Fibroblast of skin of right quadriceps (primary cell): ENCODE measurements at places on chromosomes 1 and 21.

- DNase-seq, result no peak
These were observed 17.6 kb downstream of the COQ8A start for GRCh38 chr1:226957714-226958113.

DNA sequence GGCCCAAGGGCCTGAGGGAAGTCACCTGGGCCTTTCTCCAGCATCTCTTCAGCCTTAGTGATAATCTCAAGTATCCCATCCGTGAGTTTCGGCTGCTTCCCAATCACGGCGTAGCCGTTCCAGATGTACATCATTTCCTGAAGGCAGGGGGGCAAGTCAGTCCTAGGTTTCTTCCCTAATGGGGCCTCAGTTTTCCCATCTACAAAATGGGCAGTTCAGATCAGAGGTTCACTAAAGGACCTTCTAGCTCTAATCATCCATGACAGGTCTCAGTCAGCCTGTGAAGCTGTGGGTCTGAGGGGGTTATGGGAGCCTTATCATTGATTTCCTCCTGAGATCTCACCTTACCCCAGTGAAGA lies 39.9 kb downstream of the TTC39A start:
- no peak for DNase-seq

DNA sequence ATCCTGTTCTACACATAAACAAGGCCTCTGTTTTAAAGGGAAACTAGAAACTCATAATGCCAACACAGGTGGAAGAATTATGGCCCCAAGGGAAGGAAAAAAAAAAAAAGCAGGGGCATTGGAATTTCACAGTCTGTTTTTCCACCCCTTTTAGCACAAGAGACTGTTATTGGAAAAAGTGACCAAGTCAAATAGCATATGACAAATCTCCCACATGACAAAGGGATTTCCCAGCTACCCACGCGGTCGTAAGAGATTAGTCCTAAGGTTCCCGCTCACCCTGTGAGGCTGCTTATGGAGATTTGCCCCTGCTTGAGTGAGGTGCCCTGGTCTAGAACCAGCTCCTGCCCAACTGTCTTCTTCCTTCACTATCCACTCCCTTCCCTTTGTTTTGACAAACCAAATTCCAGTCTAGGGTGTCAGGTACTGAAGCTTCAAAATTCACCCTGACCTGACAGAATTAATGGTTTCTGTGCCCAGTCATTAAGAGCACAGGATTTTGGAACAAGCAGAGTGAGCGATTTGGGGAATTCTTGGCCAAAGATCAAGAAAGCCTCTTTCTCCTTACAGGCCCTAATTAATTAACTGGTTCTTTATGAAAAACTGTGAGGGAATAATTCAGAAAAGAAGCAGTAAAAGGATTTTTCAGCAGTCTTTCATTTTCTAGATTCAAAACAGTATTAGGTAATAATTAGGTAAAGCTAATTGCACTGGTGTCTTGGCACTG lies 107.3 kb downstream of the NMNAT2 start:
- DNase-seq, result no peak

GRCh38 chr1:209356976-209357377 lies 226.5 kb upstream of the CAMK1G start:
- peak; percentile 32 for DNase-seq

DNA sequence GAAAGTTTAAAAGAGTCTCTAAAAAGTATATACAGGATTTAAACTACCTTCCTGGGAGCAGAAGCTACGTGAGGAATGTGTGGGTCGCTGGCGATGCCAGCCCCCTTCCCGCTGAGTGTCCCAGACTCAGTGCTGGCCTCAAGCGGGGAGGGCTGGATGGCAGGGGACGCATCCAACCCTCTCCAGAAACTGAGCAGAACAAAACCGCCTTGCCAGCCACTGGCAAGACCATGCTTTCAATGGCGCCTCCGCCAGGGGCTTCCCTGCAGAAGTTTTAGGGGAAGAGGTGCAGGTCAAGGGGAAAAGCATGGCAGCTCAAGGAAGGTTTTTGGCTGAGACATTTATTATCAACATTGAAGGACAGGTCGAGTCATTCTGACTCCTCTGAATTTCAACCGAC lies 26.1 kb downstream of the NADK start:
- no peak for DNase-seq

DNA sequence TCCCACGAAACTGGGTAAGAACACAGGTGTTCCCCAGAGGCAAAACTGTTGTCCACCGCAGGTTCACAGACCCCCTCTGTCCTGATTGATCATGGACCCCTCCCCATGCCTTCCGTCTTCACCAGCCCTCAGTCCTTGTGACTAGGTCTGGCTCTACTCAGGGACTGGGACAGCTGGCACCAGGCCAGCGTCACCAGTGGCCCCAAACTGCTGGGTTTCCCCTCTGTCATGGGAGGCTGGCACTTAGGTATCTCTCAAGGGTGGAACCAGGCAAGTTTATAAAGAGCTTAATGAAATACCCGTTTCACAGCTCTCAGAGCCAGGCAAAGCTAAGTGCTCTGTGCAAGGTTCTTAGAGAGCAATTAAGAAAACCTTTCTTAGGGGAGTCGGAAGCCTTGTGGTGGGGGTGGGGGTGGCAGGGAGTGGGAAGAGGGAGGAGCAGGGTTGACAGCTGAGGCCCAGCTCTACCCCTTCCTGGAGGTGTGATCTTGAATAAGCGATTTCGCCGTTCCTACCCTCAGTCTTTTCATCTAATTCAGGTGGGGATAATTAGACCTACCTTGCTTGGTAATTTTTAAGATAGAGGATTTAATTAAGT lies 35.0 kb upstream of the IFNLR1 start:
- DNase-seq, result no peak

DNA sequence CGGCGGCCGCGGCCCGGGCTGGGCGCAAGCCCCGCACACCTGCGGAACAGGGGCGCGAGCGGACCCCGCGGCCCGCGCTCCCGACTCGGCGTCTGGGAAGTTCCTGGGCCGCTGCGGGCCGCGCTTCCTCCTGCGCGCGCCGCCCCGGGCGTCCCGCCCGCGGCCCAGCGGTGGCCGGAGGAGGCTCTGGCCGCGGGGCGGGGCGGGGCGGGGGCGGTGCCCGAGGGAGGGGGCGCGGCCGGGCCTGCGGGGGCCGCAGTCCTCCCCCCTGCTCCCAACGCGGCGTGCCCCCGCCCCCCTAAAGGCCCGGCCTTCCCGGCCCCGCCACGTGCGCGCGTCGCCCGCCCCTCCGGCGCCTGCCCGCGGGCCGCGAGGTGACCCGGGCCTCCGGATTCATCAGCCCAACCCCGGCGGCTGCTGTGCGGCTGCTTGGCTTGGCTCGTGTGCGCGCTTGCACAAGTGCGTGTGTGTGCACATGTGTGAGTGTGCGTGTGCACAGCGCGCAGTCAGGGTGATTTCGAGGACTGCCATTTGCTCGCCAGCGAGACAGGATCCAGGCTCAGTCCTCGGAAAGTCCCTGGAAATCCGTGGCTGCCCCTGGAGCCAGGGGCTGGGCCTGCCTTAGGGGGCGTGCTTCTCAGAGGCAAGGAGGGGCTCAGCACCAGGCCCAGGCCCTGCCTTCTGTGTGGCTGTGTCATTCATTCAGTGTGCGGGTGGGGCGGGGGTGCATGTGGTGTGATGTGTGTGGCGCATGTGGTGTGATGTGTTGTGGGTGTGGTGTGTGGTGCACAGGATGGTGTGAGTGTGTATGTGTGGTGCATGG lies at the start of gene C2CD2:
Gene C2CD2 (minus strand): TSS at position 188 of the 823 bp plus-strand sequence. CDS start 370 bp downstream, outside the sequence.
- DNase-seq, result peak; percentile 80

DNA sequence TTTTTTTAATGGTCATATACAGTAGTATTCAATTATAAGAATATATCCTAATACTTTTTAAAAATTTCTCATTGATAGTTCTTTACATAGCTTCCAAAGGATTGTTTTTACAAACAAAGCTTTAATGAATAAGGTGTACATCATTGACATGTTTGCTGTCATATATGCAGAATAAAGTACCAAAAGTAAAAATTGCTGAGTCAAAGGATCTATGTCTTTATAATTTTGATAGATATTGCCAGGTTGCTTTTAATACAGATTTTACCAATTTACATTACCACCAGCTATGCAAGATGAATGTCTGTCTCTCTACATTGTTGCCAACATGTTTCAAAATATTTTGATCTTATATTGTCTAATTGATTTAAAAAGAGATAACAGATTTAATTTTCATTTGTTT lies 173.9 kb upstream of the FAM78B start:
- DNase-seq, result no peak

DNA sequence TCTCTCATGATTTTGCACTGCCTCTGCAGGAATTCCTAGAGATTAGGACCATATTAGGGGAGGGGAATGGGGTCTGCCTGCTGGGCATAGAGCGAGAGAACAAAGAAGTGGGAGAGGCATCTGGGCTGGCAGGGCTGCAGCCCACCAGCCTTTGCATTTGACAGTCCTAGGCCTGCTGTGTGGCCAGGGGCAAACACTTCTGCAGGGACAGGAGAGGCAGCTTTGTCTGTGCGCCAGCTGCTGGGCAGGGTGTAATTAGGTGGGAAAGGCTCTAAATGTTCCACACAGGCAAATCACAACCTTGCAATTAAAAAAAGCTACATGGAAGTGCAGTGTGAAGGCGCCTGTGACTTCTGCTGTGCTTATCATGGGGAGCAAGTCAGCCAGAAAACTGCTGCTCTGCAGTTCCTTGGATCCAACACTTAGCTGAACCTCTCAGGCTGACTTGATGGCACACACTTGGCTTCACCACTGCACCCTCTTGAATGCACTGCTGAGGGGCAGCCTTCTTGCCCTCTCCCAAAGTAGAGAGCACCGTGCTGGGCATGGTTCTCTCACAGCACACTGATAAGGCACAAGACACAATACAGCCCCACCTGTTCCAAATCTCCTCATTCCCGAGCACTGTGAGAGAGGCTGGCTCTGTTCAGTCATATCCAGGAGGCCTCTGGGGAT lies 73.6 kb upstream of the TLR5 start:
- no peak for DNase-seq

DNA sequence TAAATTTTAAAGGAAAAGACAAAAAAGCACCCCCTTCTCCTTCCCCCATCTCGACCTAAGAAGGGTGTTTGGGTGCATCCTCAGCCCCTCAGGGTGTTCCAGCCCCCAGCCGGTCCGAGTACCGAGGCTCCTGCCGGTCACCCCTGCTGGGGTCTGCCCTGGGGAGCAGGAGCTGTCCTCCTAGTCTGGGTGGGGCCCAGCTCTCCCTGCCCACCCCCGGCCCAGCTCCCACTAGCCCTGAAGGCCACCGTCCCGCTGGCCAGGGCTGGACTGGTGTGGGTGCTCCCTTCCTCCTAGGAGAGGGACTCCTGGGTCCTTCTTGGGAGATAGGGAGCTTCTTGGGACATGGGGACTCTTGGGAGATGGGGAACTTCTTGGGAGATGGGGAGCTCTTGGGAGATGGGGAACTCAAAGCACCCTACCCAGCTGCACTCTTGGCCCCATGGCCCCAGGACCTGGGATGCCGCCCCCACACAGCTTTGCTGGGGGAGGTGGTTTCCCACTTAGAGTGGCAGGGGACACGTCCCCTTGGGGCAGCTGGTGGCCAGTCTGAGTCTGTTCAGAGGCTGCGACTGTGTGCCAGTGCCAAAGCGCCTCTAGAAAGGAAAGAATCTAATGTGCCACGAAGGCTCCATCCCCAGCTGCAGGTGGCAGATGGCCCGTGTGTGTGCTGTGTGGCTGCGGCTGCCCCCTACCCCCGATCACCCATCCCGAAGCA lies 44.5 kb downstream of the MORN1 start:
- DNase-seq, result no peak

DNA sequence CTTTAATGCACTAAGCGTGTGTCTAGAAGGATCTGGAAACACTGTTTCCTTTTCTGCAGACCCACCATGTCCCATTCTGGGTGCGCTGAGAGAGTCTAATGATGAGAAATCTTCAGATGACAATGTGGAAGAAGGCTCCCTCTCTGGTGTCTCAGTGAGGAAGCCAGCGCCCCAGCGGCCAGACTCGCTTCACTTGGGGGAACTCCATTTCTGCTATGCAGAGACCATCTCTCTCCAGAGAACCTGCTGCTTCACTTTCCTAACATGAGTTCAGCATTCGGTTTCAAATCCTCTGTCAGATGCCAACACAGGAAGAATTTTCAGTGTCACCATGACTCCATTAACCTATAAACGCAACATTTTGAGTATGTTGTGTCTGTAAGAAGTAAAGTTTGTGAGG lies 121.8 kb downstream of the SYF2 start:
- no peak for DNase-seq

DNA sequence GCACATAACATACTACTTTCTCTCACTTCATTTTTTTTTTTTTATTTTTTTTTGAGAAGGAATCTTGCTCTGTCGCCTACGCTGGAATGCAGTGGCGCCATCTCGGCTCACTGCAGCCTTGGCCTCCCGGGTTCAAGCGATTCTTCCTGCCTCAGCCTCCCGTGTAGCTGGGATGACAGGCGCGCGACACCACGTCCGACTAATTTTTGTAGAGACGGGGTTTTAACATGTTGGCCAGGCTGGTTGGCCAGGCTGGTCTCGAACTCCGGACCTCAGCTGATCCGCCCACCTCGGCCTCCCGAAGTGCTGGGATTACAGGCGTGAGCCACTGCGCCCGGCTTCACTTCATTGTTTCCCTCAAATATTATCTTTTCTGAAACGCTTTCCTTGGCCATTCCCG lies 573 bp upstream of the PEX19 start:
- no peak for DNase-seq

DNA sequence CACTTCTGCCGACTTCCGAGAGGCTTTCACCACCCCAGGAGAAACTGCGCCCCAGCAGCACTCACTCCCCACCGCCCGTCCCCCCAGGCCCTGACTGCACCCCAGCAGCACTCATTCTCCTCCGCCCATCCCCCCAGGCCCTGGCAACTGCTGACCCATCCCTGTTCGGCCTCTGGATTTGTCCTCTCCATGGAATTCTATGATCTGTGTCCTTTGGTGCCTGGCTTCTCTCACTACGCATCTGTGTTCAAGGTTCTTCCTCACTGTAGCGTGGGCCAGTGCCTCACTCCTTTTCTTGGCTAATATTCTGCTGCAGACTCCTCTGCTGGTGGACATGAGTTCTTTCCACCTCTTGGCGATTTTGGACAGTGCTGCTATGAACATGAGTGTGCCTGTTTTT lies 121.8 kb upstream of the ARHGEF16 start:
- DNase-seq, result no peak

- DNase-seq, result no peak
These were observed 47.9 kb upstream of the CTPS1 start for GRCh38 chr1:40931601-40932000.

DNA sequence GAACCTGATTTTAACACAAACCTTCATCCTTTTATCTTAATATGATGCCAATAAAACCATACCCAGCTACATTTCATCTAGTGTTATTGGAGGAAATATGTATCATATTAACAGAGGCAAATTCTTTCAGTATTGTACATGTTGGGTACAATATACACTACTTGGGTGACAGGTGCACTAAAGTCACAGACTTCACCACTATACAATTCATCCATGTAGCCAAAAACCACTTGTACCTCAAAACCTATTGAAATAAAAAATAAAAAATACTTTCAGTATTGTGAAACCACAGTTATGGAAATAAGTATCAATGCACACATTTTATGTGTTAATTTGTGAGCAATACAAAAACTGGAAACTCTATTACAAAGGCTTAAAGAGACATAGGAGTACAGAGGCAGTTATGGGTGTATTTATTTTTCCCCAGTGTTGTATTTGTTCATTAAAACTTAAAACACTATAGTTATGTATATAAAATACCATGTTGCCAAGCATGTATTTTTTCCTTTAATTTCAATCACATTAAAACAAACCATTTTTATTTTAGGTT lies 25.1 kb upstream of the GPR88 start:
- no peak for DNase-seq
